ENCODE measurements at places on chromosomes 11 and 22.

- no peak for DNase-seq
Observed at GRCh38 chr11:115338476-115338875, 165.7 kb downstream of the CADM1 start.

DNA sequence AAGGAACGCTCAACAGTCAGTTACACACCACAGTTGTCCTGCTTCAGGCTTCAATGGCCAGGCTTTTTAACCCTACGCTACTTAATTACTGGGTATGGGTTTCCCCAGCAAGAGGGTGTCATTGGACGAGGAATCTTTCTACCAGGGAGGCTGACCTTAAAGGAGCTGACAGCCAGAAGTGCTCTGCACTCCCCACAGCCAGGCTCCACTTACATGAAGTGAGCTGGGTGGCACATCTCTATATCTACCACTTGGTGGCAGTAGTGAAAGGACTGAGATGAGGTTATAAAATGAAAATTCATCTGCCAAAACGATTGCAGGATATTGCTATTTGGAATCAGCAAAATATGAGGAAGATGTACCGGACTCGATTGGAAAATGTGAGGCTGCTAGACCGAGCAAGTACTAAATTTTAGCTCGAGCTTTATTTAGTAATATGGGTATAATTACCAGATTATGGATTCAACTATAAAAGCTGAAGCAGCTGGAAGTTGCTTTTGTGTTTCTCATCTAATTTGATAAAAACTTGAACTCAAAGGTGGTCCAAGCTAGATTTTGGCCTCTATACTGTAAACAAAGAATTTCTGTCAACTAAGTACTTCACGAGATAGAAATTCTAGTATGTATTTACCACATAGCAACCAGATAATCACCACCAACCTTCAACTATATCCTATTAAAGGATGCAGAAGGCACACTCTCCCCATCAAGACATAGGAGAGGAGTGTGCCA, 53.9 kb upstream of the CEP126 start:
- peak; percentile 12 for DNase-seq

GRCh38 chr22:30697975-30698374, 3.3 kb downstream of the OSBP2 start:
- no peak for DNase-seq

- DNase-seq = no peak
Observed at GRCh38 chr22:30885001-30885366, 83.6 kb downstream of the MORC2 start.

- no peak for DNase-seq
Observed at GRCh38 chr11:99079576-99079975, 58.8 kb downstream of the CNTN5 start.

DNA sequence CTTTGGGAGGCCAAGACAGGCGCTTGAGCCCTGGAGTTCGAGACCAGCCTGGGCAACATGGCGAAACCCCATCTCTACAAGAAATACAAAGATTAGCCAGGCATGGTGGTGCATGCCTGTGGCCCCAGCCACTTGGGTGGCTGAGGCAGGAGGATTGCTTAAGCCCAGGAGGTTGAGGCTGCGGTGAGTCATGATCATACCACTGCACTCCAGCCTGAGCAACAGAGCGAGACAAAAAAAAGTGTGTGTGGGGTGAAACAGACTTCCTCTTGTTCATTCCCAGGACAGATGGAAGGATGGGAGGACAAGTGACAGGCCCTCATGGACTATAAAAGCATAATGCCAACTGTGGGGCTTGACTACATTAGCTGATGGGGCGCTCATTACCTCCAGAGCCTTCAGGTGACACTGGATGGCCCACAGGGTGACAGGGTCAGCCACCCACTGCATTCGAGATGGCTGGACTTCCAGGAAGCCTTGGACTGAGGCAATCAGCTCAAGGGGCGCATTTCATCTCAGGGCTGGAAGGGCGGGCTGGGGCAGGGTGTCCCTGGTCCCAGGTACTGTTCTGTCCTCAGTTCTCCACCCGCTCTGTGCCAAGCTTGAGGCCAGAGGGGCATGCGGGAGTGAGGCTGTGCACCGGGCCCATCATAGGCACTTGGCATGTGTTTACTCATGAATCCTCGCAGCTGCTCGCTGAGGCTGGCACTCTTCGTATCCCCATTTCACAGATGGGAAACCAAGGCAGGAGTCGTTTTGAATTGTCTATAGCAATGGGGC, 12.5 kb downstream of the NPTXR start:
- DNase-seq = no peak

DNA sequence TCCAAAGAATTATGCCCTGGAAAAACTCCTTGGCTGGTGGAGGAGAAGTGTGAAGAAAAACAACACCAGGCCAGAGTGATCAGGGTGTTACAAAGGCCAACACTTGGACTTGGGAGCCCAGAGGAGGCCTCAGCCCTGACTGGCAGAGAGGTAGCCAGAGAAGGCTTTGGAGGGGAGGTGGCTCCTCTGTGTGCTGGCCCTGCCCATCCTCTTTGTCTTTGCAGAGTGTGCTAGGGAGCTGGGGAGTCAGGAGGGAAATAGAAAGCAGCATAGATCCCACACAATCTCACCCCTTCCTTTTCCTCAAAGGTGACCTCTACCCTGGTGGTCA, 12.0 kb upstream of the P2RY6 start:
- no peak for DNase-seq

DNA sequence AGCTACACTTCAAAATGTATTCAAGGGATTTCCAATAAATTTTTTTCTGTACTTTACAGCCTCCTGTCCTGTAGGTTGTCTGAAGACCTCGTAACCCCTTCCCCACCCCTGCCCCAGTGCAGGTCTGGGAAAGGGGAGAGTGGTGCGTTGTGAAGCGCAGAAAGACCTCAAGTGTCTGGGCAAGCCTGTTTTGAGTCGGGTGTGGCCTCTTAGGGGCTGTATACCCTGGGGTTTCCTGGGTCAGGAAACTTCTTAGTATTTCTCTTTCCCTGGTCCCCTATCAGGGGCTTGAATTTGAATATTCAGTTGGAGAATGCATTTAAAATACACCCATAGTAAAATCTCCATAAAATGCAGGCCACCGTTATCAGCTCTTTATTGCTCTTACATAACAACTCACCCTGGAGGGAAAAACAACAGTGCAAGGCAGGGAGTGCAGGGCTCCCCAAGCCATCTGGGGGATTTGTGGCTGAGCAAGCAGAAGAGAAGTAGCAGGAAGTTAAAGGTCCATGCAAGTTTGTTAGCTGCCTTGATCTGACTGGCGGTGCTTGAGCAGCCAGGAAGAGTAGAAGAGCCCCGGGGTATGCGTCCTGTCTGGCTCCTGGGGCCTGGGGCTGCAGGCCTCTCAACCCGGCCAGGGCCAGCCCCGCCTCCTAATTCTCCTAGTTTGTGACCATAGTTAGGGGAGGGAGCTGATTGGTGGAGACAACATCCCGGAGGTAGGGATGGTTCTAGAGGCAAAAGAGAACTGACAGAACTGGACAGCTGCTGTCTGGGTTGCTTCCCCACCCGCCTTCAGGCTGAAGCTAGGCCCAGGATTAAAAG, 25.7 kb downstream of the ARHGAP1 start:
- no peak for DNase-seq

DNA sequence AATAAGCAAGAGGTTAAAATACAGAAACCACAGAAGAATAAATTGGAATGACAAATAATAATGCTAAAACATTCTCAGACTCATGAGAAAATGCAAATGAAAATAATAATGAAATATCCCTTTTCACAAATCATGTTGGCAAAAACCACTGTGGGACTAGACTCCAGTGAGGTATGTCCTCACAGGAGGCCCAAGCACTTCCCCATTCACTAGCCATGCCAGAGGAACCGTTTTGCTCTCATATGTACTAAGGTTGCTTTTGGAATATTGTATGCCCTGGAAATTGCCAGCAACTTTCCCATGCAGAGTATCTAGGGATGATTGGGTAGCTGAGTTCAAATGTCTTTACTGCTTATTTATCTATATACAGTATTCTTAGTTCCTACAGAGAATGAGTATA, 106.2 kb upstream of the CHORDC1 start:
- DNase-seq = no peak
